Central memory CD4-positive, alpha-beta T cell (primary cell): ENCODE measurements at places on chromosomes 11 and 22.

- DNase-seq = no peak
Observed at GRCh38 chr22:49365191-49365837, 462.4 kb downstream of the BRD1 start.

DNA sequence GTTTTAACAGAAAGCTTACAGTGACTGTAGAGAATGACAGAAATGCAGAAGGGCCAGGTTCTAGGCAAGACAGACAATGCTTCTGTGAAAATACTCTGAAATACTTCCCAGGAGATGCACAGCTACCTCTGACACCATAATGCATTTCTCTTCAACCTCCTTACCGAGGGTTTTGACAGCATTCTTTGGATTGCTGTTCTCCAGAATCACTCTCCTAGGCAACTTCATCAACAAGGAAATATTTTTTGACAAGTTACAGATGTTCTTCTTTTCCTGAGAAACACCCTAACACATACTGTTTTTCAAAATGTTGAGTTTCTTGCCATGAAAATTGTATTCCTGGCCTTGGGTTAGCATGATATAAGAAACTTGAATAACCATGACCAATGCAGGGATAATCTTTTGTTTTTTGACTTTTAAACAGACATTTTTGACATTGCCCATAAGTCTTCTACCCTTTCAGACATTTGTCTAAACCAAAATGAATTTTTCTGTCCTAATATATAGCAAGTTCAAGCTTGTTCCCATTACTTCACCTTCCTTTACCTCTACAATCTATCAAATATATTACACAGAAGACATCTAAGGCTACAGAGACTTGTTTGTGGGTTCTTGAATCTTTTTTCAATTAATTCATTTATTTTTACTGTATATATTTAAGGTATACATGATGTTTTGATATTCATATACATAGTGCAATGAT, 108.1 kb downstream of the CCDC34 start:
- DNase-seq = no peak

- no peak for DNase-seq
Observed at GRCh38 chr22:19917389-19918138, 24.0 kb upstream of the COMT start.

DNA sequence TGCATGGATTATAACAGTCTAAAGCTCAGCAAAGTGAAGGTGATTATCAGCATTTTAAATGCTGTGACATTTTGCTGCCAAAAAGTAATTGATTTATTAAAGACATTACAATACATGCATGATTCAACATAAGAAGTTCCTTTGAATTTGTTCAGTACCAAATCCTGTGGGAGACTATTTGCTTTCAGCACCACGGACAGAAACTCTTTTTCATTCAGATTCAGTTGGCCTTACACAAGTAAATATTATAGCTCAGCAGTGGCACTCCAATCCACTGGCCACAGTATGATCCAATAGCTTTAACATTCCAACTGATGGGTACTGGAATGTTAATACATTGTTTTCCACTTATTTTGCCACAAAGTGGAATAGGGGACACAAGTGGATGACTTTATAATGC, 806.7 kb downstream of the NTM start:
- DNase-seq = no peak

DNA sequence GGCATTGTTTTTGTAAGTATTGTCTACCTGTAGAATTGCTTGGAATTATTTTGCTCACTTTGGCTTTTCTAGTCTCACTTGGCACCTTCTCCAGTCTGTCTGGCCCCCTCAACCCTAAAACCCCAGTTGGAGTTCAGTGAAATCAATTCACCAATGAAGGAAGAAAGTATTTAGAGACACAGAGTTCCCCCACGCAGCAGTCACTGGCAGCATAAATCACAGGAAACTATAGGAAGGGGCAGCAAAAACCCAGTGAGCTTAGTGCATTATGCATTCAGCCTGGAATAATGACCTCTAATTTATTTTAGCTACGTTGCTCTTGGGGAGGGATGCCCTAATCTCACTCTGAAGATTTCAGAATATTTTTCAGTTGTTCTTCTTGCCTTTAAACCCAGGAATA, 204.7 kb upstream of the BLID start:
- no peak for DNase-seq

- no peak for DNase-seq
Observed at GRCh38 chr11:75557666-75558494, 4.2 kb upstream of the SERPINH1 start.

DNA sequence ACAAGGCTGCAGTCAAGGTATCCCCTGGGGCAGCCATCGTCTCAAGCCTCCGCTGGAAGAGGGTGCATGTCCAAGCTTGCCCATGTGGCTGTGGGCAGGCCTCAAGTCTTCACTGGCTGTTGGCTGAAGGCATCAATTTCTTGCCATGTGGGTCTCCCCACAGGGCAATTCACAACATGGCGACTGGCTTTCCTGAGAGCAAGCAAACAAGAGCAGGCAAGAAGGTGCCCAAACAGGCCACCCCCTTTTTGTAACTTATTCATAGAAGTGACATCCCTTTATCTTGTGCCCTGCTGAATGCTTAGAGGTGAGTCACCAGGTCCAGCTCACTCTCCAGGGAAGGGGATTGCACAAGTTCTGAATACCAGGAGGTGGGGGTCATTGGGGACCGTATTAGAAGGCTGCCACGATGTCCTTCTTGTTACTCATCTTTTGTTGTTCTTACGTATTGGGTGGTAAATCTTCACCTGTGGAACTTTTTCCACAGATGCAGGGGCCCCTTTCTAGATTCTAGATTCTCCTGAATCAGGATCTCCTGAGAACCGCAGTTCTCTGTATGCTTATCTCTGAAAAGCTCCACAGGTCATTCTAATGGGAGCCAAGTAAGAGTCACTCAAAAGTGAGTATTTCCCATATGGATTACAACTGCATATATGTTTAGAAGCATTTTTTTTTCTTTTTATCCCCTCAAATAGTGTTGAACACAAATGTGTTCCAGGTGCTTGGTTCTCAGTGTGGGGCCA, 44.2 kb upstream of the MICAL2 start:
- DNase-seq = no peak

DNA sequence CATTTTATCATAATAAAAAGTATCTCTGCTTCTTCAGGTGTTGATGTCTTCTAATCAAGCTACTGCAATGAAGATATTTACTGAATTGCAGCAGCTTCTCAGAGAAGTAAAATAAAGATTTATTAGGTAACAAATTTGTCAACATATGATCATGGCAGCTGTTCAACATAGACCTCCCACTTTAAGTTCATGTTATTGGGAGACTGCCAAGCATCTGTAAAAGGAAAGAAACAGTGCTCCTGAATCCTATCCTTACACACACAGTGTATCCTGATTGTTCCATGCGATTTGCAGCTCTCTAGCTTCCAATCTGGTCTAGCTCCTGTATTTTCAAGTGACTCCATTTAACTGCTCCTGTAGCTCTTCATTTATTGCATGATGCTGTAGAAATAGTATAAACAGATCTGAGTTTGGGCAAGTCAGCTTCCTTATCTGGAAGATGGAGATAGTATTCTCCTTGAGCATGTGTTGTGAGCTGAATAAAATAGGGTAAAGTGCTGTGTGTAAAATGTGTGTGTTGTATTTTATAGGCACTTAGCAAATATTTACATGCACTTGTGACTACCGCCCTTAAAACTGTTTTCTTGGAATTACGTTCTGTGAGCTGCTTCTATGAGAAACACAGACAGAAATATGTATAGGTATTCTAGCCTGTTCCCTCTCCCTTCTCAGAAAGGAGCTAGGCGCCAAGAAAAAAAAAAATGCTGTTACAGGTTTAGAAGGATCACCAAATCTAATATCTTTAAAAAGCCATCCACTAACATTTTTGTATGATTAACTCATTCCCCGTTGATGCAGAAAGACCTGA, 290.6 kb downstream of the JRKL start:
- DNase-seq = no peak

DNA sequence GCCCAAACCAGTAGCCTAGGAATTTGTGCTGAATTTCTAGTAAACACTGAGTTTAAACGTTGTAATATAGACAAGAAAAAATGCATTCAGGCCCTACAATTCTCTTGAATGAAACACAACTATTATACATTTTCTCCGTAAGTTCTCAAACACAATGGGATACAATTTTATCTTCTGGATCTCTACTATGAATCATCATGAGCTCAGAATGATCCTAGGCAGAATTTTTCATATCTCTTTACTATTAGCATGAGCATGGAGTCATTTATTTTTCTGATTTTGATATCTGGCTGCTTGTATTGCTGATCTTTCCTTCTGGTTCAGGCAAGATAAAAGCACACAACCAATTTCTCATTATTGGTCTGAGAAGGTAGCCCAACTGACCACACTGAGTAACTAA, 1123.4 kb upstream of the RAG2 start:
- DNase-seq = no peak

- DNase-seq = peak; percentile 79
Observed at GRCh38 chr11:72736452-72737069, 15.6 kb downstream of the ARAP1 start.

DNA sequence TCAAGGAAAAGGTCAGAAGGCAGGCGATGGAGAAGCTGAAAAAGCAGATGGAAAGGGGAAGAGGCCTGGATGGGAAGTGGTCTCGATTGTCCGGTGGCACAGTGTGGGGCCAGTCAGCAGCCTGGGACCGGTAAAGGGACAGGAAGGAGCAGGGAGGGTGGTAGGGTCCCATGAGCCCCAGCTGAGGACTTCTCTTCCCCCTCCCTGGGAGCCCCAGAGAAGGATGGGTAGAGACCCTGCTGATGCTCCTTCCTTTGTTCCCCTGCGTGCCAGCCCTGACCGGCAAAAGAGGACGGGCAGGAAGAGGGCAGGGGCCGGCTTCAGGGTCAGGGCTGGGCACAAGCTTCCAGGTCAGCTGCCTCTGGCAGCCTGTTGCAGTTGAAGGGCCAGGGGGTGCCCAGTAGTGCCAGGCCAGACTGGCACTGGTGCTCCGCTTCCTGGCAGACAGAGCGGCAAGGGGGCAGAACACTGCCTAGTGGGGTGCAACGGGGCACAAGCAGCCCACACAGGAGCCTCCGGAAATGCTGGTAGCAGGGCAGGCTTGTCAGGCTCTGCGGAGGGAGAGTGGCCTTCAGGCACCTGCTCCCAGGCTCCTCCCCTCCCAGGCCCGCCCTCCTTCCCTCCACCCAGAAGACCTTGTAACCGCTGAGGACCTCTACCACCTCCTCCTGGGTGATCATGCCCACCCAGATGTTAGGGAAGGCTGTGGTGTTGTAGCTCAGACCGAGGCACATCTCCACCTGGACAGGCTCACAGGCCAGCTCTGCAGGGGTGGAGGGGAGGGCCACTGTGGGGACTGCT, 739 bp upstream of the C1QTNF5 start:
- no peak for DNase-seq

DNA sequence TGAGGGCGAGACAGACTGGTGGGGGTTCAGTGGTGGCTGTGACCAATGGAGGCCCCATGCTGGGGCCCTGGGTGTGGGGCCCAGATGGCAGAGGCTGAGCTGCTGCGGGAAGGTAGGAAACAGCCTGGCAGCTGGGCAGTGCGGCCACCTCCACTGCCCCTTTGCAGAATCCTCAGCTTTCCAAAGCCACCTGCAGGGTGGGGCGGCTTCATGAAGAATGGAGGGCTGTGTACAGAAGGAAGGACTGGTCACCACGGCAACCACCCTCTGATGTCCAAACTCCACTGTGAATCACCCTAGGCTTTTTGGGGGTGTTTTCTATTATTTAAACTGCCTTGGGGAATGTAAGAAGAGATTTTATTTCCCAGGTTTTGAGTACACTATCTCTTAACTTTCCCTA, 166.3 kb upstream of the NAV2 start:
- DNase-seq = no peak

DNA sequence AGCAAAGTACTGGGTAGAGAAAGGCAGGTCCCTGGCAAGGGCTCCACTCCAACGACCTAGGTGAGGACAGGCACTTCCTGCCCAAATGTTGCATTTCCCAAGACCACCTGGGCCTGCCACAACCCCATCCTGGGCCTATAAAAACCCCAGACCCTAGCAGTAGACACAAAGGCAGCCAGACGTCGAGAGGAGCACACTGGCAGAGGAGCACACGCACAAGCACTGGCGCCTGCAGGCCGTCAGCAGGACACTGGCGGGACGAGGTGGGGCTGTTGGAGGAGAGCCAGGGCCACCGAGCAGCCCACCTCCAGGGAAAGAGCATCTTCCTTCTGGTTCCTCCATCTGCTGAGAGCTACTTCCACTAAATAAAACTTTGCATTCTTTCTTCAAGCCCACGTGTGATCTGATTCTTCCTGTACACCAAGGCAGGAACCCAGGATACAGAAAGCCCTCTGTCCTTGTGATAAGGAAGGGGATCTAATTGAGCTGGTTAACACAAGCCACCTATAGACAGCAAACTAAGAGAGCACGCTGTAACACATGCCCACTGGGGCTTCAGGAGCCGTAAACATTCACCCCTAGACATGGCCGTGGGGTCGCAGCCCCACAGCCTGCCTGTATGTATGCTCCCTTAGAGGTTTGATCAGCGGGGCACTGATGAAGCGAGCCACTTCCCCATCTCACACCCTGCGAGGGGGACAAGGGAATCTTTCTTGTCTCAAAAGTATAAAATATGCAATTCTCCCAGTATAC, 89.7 kb upstream of the MTMR2 start:
- DNase-seq = no peak

DNA sequence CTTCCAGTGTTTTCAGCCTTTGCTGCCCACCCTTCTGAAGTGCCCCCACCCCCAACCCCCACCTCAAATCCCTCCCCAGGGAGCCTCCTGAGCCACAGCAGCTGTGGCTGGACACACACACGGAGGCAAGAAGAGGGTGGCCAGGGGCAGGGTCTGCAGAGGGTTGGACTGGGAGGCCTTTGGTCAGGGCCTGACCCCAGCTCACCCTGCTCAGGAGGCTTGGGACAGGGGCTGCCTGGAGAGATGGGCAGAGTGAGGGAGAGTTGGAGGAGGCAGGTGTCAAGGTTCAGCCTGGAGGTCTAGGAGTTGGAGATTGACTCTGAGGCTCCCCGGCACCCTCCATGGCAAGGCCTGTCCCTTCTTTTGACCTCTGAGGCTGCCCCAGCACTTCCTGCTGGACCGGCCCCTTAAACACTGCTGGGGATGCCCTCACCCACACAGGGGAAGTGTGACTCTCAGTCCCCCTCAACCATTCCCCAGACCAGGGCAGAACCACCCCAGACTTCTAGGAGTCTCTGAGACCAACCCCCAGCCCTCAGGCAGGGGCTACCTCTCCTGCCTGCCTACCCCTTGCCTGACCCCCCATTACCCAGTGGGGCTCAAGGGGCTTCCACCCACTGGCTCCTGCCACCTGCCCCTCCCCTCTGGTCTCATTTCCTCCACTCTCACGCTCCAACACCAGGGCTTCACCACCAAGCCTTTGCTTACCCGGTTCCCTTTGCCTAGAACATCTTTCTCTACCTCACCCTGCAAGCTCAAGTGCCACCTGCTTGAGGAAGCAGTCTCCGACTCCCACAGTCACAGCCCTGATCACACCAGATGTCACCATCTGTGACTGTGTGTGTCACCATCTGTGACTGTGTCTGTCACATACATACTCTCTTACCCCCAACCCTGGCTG, 8.6 kb downstream of the ARAP1 start:
- no peak for DNase-seq

GRCh38 chr22:27780161-27780575, 21.4 kb downstream of the MN1 start:
- DNase-seq = no peak
